ENCODE measurements at places on chromosomes 3 and 15.

DNA sequence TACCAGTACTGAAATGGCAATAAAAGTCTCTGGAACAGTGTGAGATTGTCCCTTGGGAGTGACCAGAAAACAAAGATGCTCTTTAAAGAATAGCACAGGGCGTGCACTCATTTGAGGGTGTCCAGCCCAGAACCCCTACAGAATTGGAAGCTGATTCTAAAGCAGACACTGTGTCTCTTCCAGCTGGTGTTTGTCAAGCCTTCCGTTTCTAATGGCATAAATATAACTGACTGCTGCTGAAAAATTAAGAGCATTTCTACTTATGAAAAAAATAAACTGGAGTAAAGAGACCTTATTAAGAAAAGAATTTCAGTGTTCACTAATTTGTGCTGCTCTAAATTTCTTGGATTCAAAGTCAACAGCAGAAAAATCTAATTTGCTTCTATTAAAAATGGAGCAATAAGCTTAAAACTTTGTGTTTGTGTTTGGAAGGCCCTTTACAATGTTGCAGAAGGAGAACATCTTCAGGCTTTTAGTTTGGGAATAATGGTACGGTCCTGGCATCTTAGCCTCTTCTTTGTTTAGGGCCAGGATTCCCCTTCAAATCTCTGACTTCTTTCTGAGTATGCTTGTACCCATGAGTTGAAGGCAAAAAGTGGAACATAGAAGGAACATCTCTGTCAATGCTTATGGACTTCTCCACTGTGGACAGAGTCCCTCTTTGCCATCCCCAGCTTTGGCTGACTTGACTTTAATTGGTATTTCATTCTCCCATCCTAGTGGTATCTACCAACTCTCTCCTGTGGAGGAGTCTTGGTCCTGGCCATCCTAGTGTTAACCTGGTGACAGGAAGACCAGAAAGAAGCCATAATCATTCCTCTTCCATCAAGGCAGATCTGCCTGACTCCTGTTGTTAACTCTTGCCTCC is 65.9 kb downstream of the THSD4 start:
- DNase-seq = no peak

GRCh38 chr15:92914103-92914499 is 14.0 kb downstream of the CHD2 start:
- no peak for DNase-seq

DNA sequence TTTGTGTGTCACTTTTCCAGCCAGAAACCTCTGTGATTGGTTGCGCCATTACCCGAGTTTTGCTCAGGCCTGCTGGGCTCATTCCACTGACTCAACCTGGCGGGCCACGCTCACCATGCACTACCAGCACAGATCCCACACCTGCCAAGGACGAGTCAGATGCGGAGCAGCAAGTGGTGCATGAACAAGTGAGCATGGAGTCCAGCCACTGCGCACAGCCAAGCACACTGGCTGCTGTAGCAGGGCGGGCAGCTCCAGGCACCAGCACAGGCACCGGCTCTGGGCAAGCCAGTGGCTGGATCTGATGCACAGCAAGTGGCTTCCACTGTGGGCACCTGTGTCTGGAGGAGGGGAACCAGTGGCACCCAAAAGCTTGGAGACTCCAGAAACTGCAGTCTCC is 110.4 kb downstream of the CBLB start:
- no peak for DNase-seq

DNA sequence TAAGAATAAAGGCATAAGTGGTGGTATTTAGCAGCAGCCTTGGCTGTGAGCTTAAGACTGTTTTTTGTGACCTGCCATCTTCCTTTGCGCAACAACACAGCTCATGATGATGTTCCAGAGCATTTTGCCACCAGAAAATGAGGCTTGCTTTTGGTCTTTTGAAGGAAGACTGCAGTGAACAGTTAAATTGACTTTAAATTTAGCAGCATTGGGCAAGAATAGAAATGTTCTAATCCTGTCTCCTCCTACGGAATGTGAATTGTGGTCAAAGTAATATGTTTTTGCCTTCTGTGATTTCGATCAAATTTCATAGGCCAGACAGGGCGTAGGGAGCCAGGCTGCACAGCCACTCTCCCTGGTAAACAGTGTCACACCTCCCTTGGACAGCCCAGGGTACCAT is 460.7 kb upstream of the RASGRP1 start:
- DNase-seq = no peak

- no peak for DNase-seq
Measured at GRCh38 chr15:29724026-29724425, 98.2 kb downstream of the TJP1 start.

GRCh38 chr3:183443395-183444385 is 15.3 kb upstream of the MCF2L2 start:
- no peak for DNase-seq

GRCh38 chr3:143358793-143359491 is 239.4 kb downstream of the CHST2 start:
- no peak for DNase-seq

DNA sequence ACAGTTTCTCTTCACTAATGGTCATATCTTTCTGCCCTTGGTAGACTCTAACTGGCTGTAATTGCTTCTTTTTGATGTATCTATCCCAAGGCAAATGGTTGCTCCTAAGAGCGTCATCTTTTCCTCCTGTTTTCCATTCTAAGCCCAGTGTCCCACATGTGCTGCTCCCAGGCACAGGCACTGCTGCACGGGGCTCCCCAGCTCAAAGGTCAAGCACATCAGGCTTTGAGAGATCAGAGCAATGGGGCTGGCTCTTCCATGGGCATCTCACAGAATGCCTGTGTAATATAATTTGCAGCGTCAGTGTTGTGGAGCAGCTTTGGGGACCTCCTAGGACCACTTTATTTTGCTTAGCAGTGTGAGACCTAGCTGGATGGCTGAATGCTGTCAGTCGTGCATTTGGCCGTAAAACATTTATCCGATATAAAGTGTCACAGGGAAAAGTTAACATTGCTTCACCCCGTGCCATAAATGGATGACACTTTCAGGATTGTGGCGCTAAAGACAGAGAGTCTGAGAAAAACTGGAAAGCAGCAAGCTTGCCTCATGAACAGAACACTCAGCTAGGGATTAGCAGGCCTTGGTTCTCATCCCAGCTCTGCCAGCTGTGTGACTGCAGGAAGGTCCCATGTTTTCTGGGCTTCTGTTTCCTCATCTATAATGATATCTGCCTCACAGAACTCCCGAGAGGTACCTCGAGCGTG is 277.5 kb upstream of the TBL1XR1 start:
- DNase-seq = no peak
